ENCODE measurements at places on chromosomes 13 and 19.

- DNase-seq = no peak
These were observed at the start of gene SMIM17 for GRCh38 chr19:56642711-56643459. Gene SMIM17, plus strand, starts transcription at chr19:56643159. Its CDS starts 2,509 bp downstream, at chr19:56645668.

DNA sequence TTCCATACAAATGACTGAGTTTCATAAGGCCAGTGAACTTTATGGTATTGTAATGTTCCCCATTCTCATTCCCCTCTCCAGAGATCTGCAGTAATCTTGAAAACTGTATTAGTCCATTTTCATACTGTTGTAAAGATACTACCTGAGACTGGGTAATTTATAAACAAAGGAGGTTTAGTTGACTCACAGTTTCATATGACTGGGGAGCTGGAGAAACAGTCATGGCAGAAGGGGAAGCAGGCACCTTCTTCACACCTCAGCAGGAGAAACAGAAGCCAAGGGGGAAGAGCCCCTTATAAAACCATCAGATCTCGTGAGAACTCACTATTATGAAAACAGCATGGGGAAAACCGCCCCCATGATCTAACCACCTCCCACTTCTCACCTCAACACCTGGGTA, 318.7 kb upstream of the KLF12 start:
- no peak for DNase-seq

- DNase-seq = no peak
These were observed 671.6 kb downstream of the DIAPH3 start for GRCh38 chr13:59492030-59492636.

GRCh38 chr13:111175372-111175771, 60.3 kb downstream of the ARHGEF7 start:
- DNase-seq = no peak

DNA sequence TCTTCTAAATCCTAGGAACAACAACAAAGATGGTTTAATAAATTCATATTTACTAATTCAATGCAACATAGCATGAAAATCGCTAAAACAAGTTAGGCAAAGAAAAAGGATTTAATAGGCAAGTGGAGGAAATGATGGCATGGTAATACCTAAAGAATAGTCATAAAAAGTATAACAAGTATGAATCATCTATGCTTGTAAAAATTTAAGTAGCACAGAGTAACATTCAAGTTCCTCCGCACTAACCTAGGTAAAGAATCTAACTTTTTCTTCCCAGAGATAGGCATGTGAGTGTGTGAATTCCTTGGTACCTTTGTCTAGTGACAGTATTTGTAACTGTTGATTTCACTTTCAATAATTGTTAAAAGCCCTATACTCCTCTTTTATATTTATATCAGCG, 42.6 kb downstream of the RCBTB2 start:
- no peak for DNase-seq

DNA sequence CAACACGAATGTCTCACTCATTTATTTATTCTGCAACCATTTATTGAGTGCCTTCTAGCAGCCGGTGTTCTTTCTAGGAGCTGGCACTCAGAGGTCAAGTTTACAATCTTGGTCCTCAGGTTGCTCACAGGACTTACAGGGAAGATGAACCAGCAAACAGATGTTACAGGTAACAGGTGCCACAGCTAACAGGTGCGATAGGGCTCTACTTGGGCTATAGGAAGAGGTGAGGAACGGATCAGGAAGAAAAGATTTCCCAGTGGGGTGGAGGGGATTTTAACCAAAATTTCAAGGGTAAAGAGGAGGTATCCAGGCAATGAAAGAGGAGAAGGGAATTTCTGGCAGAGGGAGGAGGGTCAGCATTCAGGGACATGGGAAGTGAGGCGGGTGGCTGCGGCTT, 87.3 kb upstream of the FARP1 start:
- no peak for DNase-seq

- no peak for DNase-seq
These were observed 6.3 kb downstream of the PMIS2 start for GRCh38 chr19:35592226-35592625.

GRCh38 chr19:38028913-38029510, 122.0 kb downstream of the SIPA1L3 start:
- DNase-seq = no peak

- DNase-seq = no peak
These were observed 268.3 kb downstream of the RFC3 start for GRCh38 chr13:34086281-34086680.

- peak; percentile 90 for DNase-seq
These were observed 3.6 kb upstream of the MYO1F start for GRCh38 chr19:8580710-8581281.

GRCh38 chr19:13095393-13095784, 7.3 kb downstream of the LYL1 start:
- no peak for DNase-seq

- DNase-seq = no peak
These were observed 400.5 kb upstream of the PCDH9 start for GRCh38 chr13:67630640-67631039.

DNA sequence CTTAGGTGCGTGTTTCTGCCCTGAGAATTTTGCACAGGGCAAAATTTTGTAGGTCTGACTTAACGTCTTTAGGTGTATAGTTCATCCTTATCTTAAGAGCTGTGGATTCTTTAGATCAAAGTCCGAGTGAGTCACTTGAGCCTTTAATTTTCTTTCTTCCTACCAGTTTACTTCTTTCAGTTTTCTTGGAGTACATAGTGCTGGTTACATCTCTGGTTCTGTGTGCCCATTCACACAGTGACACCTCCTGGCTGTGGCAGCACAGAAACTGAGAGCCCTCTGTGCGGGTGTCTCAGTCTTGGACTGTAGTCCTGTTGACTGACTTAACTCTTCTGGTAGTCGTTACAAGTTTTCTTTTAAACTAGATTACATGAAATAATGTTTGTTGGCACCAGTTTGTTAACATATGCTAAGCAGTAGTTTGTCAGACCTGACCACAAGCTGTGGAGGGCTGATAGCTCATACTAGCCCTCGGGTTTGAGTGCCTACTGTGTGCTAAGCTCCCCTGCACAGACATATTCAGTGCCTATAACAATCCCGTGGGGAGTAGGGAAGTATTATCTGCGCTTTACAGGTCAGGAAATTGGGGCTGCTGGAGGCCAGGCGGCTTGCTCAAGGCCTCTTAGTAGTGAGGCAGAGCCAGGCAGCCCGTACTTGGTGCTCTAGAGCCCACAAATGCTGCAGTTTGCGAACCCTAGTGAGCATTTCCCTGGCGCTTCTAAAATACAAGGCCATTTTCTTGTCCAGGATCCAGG, 1.6 kb downstream of the GATAD2A start:
- DNase-seq = no peak

- DNase-seq = no peak
These were observed 459 bp downstream of the PCDH20 start for GRCh38 chr13:61415058-61415721.

GRCh38 chr19:1807695-1808394, 4.2 kb downstream of the ATP8B3 start:
- no peak for DNase-seq

DNA sequence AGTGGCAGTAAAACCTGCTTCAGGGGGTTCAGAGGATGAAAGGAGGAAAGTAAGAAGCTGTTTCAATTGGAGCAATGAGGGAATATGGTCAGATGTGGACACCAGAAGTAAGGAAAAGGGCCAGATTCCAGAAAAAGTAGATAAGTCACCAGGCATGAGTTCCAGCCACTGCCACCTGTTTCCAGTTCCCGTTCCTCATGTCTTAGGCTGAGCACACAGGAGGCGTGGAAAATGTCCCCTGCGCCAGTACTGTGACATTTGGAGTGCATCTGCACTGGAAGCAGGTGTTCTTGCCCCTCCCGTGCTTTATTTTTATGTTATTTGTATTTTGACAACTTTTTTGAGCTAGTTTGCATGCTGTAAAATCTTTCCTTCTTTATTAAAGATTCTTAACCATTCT, 25.3 kb downstream of the LMO7 start:
- no peak for DNase-seq

DNA sequence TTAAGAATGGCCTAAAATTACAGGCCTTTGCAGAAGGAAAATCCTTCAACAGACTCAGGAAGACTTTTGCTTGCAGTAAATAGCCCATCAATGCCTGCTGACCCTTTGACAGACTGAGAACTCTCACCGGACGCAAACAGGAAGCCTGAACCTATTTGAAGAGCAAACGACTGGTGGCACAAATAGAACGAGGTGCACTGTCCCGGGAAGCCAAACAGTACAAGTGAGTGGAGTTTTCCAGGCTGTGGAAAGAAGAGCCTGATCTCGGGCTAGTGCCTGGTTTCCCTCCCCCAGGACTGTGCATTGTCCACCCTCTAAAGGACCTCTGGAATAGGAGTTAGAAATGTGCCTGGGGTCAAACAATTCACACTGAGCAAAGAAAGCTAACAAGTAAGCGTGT, 165.5 kb downstream of the FGF14 start:
- DNase-seq = no peak

DNA sequence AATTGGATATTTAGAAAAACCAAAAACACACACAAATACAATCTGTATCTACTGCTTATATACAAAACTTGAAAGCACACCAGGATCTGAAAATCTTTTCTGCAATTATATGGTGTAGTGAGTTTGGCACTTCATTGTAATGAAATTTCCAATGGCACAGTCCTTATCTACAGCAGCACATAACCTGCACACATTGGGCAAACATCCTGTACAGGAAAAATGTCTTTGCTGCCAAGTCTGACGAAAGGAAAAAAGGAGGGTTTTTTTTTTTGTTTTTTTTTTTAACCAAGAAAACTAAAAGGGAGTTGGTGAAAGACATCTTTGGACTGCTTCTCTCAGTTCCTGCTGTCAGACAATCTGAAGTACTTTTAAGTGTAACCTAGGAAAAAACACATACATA, 107.8 kb downstream of the FOXO1 start:
- DNase-seq = no peak

DNA sequence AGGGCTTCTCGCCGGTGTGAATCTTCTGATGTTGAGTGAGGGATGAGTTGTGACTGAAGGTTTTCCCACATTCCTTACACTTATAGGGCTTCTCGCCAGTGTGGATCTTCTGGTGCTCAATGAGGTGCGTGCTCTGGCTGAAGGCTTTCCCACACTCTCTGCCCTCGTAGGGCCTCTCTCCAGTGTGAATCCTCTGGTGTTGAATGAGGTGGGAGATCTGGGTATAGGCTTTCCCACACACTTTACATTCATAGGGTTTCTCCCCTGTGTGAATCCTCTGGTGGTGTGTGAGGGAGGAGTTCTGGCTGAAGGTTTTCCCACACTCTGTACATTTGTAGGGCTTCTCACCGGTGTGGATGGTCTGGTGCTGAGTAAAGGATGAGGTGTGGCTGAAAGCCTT, 33.2 kb downstream of the ZNF473 start:
- no peak for DNase-seq

DNA sequence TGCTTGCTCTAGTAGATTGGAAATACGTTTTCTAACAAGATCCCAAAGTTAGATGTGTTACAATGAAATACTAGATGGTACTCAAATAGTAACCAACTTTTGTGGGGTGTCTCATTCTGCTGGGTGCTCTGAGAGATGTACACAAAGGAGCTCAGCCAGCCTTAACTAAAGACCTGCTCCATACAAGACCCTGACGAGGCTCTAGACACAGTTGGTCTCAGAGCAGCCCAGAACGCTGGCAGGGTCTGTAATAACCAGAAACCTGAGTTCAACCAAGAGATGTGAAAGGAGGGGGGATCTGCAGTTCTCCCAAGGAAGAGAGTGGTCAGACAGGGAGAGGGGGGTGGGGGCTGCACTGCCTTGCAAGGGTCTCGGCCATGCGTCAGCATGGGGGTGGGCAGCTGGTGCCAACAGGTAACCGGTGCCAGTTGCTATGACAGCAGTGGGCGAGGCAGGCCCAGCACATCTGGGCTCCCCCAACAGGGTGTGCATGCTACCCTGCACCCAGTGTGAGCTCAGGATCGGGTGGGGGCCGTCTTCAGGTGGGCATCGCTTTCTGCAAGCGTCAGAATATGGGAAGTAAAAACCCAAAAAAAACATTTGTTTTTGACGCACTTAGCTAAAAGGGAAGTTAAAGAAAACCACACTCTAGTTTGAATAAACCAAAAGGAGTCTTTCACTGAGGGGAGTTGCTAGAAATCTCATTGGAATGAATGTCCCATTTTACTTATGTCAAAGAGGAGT, 68.0 kb upstream of the GPR183 start:
- no peak for DNase-seq

DNA sequence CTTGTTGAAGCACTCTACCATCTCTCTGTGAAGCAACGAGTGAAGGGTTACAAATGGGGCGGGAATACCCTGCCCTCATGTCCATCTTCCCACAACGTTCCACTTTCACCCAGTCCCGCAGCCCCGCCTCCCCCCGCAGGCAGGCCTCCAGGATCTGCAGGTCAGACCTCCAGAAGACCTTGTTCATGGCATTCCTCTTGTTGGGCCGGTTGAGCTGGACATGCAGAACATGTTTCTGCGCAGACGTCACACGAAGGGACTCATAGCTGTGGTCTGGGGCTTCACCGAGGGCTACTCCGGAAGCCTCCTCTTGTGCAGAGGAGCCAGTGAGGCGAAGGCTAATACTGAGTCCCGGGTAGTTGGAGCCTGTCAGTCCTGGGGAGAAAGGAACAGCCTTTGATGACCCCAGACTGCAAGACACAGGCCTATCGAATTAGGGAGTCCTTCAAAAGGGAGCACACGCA, 420 bp downstream of the ECH1 start:
- peak; percentile 61 for DNase-seq

GRCh38 chr19:1051791-1052190, 11.9 kb downstream of the ABCA7 start:
- DNase-seq = no peak

DNA sequence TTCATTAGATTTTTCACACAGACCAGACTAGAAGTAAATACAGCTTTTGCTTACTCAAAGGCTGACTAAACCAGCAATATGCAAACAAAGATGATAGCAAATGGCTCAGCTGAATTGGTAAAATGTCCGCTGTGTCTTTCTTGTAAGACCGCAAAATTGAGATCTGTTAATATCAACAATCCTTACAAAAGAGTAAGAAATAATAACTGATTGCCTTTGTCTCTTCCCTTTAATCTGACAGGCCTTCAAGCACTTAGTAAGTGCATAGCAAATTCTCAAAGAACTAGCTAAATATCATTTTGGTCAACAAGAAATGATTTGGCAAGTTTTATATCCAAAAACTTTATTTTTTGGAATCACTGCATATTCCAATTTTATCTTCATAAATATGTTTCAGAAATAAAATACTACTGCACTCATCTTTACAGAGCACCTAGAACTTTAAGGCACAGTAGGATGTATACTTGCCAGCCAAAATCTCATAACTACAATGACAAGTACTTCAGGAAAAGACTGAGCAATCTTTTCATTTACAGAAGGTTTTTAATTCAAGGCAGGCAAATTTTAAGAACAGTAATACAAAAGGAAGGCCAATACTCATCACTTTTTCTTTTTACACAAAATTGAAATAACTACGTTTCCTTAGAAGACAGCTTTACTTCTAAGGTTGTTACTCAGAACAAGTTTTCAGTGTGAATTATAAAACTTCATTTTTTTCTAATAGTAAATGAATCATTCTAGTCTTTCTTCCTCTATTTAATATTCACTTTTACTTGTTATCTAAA, 1.1 kb downstream of the ELF1 start:
- DNase-seq = no peak

GRCh38 chr19:51093510-51094345, 11.0 kb upstream of the KLK14 start:
- no peak for DNase-seq

DNA sequence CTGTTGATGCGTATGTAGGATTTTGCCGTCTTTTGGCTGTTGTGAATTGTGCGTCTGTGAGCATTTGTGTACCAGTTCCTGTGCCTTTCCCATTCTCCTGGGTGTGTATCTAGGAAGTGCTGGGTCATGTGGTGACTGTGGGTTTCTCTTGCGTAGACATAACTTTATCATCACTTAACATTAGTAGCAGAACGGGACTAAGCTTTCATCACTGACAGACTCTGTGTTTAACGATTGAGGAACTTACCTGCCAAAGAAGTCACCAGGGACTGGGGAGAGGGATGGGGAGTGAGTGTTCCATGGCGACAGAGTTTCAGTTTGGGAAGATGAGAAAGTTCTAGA, 15.0 kb downstream of the FZR1 start:
- no peak for DNase-seq

Data from ovary (tissue), 10 donors.